Stimulated activated CD4-positive, alpha-beta T cell treated with anti-CD3 and anti-CD28 coated beads, Interleukin-4, amount 100 ng/mL, for 48 hours (primary cell): ENCODE measurements at places on chromosomes 7 and 10.

- no peak for DNase-seq
Measured at GRCh38 chr7:137363683-137364082, 20.1 kb upstream of the PTN start.

GRCh38 chr7:142459551-142459963, 201.7 kb upstream of the PRSS58 start:
- no peak for DNase-seq

DNA sequence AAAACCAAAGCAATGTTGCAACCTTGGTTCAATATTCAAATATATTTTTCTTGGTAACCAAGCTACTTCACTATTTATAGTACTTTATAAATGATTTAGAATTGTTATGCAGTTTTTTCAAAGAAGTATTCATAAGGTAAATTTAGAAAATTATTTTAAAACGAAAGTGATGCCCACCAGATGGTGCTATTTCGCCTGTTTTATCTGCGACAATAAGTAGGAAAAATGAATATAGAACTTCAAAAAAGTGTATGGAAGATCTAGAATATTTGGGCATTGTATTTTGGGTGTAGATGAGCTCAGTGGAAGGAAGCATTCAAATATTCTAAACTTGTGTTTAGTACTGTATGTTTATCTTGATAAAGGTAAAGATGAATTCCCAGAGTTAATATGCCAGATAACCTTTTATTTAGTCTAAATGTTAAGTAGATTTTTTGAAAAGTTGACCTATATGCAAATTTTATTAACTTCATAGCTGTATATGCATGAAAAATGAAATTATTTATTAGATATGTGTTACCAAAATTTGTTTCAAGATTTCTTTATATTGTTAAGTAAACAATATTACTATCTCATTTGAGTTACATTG, 93.2 kb downstream of the ADK start:
- no peak for DNase-seq

GRCh38 chr10:17989908-17990767, 38.4 kb downstream of the SLC39A12 start:
- no peak for DNase-seq

GRCh38 chr7:132226046-132226956, 350.0 kb downstream of the PLXNA4 start:
- no peak for DNase-seq

GRCh38 chr7:83504330-83504729, 144.6 kb downstream of the SEMA3E start:
- DNase-seq: no peak

DNA sequence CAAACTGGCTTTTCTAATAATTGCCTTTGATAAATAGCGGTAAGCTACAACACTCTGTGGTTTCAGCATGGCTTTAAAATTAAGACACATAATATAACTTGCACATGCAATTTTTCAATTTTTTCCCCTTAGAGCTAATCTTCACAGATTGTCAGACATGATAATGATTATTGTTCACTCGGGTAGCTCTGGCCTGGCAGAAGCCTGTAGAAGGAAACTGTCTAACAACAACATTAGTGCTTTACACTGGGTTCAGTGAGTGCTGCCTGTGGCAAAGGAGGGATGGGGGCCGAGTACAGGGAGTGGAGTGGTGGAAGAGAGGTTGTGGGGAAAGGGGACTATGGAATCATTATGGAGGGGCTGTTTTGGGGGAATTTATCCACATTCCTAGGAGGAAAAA, 67.2 kb upstream of the AUTS2 start:
- DNase-seq: no peak
